ENCODE measurements at places on chromosomes 1 and 21. TPM values are rescaled to one million over a fixed set of nuclear protein-coding genes. Genes with fewer than 3 reads are reported as not detected.

DNA sequence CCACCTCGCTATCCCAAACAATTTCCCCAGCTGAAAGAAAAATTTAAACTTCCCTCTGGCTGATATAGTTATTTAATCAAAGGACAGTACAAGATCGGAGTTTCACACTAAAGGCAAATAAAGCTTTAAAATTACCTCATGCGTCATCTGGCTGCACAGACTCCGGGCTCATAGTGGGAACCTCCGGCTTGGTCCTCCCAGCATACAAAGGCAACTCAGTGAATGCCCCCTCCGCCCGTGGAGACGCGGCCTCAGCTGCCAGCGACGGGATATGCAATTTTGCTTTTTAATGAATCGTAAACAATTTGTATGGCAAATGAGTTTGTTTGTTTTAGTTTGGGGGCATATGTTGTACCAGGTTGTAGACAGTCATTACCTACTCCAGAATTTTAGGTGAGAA, 214.6 kb upstream of the NFIA start:
- H3K27ac ChIP-seq, result no peak overlapping the region
- peaks cover 11% of the 10 kb centered on the region for H3K27me3 ChIP-seq
- H3K4me3 ChIP-seq, result no peak overlapping the region
- H3K36me3 ChIP-seq, result no peaks in the 10 kb centered on the region
- no peaks in the 10 kb centered on the region for H3K4me1 ChIP-seq

CHI3L1 gene
- total RNA-seq, result not detected

VPS13D gene
- total RNA-seq, result 34.6 TPM

NUP210L gene
- total RNA-seq, result not detected

IRF2BP2 gene
- total RNA-seq, result 81.1 TPM

DDR2 gene
- 0.18 TPM for total RNA-seq

All from activated CD8-positive, alpha-beta memory T cell treated with anti-CD3 and anti-CD28 coated beads, Interleukin-2, amount 10 ng/mL, durations not matched to agents 7 days and 5 days (primary cell).